Immature natural killer cell (primary cell): ENCODE measurements at places on chromosomes 11 and 22. TPM values are rescaled to one million over a fixed set of nuclear protein-coding genes. Genes with fewer than 3 reads are reported as not detected.

RIN1 gene
- polyA plus RNA-seq, result 0.20 TPM

FOLH1 gene
- polyA plus RNA-seq, result not detected

MPZL2 gene
- 0.17 TPM for polyA plus RNA-seq

HEPHL1 gene
- not detected for polyA plus RNA-seq

MYO18B gene
- polyA plus RNA-seq, result not detected

POU2AF2 gene
- not detected for polyA plus RNA-seq

MS4A6E gene
- polyA plus RNA-seq, result not detected

ACR gene
- polyA plus RNA-seq, result not detected

DRD2 gene
- not detected for polyA plus RNA-seq

SCGB2A2 gene
- polyA plus RNA-seq, result not detected

GSTT4 gene
- polyA plus RNA-seq, result not detected

MYO7A gene
- not detected for polyA plus RNA-seq

NRIP3 gene
- polyA plus RNA-seq, result 1.1 TPM
